ENCODE measurements at places on chromosomes 11 and 22.

GRCh38 chr11:19419808-19420207 lies 179.1 kb upstream of the E2F8 start:
- no peak for DNase-seq

DNA sequence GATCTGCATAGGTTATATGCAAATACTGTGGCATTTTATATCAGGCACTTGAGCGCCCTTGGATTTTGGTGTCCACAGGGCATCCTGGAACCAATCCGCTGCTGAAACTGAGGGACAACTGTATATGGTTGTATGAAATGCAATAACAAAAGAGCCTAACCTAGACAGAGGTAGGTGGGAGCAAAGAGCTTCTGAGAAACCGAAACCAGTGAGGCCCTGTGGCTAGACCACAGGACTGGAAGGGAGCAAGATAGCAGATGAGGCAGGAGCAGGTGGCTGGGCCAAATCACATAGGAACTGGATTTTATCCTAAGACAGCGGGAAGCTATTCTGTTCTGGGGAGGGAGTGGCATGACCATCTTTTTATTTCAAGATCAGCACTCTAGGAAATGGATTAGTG lies 30.1 kb downstream of the RCN1 start:
- no peak for DNase-seq

- DNase-seq, result no peak
These were observed 1.9 kb upstream of the LTBP3 start for GRCh38 chr11:65559951-65560537.

- no peak for DNase-seq
These were observed 48.0 kb downstream of the MCHR1 start for GRCh38 chr22:40727070-40727963.

GRCh38 chr11:36499315-36499714 lies 10.8 kb downstream of the TRAF6 start:
- DNase-seq, result no peak

GRCh38 chr11:126790550-126791081 lies 210.0 kb downstream of the KIRREL3 start:
- DNase-seq, result no peak

DNA sequence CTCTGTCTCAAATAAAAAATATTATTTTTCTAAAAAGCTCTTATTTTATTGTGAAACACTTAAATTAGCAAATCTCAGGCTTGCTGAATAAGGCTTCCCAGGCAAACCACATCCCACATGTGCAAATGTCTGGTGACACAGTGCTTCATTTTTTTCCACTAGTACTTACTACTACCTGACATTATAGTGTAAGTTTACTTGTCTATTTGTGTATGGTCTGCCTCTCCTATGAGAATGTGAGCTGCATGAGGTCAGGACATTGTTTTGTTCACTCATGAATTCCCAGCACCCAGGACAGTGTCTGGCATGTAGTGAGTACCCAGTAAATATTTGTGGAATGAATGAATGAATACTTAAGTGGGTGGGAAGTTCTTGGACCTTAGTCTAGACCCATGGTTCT lies 103.1 kb downstream of the PTPRJ start:
- no peak for DNase-seq

- DNase-seq, result no peak
These were observed 444 bp downstream of the CWF19L2 start for GRCh38 chr11:107457205-107457557.

DNA sequence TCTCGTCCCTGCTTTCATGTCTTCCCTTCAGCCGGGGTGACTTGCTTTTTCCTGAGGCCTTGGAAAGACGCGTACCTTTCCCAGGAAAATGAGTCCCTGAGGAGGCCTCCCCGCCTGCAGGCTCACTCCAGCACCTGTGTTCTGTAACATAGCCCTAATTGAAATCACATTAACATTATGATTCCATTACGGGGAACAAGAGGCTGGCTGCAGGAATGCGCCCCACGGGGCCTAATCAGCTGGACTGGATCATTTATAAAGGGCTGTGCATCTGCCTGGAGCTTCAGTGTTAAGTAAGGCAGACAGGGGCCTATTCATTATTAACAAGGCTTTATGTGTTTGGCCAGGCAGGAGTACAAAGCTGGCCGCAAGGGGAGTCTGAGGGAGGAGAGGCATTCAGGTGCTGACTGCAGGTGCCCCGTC lies 41.9 kb upstream of the TSPAN18 start:
- DNase-seq, result no peak

GRCh38 chr11:441418-442274 lies at the start of gene ANO9:
ANO9 (minus strand) TSS chr11:442011; CDS start chr11:441926, 85 bp downstream.
- peak; percentile 43 for DNase-seq

DNA sequence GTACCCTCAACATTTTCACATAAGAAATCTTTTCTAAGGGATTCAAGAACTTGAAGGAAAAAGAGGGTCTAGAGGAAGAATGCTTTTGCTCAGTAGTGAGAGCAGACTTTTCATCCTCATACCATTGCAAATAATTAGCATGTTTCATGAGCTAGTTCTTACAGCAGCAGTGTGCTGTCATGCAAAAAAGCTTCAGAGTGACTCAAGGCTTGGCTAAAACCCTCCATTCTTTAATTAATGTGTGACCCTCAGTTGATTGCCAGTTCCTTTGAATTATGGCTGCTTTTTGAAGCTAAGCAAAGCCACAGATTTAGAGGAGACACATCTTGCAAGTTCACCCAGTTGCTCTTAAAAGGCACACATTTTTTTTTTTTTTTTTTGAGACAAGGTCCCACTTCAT lies 36.6 kb upstream of the PCF11 start:
- DNase-seq, result no peak

DNA sequence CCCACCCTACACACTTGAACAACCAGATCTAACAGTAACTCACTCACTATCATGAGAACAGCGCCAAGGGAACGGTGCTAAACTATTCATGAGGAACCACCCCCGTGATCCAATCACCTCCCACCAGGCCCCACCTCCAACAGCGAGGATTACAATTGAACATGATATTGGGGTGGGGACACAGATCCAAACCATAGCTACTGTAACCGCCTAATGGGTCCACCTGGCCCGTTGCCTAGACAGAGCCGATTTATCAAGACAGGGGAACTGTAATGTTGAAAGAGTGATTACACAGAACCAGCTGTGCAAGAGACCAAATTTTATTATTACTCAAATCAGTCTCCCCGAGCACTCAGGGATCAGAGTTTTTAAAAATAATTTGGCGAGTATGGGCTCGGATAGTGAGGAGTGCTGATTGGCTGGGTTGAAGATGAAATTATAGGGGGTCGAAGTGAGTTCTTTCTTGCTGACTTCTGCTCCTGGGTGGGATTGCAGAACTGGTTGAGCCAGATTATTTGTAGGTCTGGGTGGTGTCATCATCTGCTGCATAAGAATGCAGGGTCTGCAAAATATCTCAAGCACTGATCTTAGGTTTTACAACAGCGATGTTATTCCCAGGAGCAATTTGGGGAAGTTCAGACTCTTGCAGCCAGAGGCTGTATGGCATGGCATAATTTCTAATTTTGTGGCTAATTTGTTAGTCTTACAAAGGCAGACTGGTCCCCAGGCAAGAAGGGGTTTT lies 17.9 kb upstream of the ZC3H12C start:
- peak; percentile 41 for DNase-seq

GRCh38 chr22:19321757-19322156 lies 30.2 kb upstream of the CLTCL1 start:
- DNase-seq, result no peak

GRCh38 chr11:43493431-43493830 lies 134.7 kb downstream of the TTC17 start:
- DNase-seq, result no peak

- peak; percentile 58 for DNase-seq
These were observed at the start of gene IL18 for GRCh38 chr11:112163875-112164685. IL18 (minus strand) TSS chr11:112164094; CDS start chr11:112155053, 9,041 bp downstream.

DNA sequence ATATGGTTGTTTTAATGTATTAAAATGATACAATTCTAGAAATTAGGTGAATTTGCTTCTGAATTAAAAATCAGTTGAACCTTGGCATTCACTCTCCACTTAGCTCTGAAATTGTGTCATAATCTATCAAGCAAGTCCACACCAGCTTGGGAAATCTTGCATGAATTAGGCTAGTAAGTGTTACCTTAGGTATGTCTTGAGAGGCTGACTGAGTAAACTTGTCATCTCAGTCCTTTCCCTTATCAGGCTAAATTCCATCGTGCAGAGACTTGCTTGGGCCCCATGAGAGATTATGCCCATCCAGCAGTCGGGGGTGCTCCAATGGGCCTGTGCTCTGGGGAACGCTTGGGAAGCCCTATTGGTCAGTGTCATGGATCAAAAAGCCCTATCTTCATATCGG lies 33.9 kb upstream of the ST14 start:
- no peak for DNase-seq

- no peak for DNase-seq
These were observed 1.7 kb downstream of the TKFC start for GRCh38 chr11:61334434-61335354.

DNA sequence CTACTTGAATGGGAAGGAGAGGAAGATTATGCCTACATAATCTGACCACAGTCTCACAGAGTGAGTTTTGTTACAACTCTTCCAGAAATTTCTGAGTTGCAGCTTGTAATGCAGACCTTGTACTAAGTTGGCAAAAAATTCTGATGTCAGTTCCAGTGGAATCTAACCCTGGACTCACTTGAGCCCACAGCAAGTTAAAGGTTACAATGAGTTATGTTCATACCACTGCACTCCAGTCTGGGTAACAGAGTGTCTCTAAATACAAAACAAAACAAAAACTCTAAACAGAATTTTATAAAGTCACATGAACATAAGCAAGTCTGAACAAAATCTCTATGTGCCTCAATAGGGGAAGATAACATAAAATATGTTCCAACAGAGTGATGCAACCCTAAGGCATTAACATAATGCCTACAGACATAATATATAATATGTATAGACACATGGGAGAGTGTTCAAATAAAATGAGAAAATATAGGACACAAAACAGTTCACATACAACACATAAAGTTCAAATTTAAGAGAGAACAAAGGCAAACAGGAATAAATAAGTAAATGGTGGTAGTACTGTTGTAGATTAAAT lies 1.1 kb downstream of the GLYAT start:
- DNase-seq, result no peak

GRCh38 chr11:44952082-44952481 lies 1.4 kb upstream of the TP53I11 start:
- no peak for DNase-seq

DNA sequence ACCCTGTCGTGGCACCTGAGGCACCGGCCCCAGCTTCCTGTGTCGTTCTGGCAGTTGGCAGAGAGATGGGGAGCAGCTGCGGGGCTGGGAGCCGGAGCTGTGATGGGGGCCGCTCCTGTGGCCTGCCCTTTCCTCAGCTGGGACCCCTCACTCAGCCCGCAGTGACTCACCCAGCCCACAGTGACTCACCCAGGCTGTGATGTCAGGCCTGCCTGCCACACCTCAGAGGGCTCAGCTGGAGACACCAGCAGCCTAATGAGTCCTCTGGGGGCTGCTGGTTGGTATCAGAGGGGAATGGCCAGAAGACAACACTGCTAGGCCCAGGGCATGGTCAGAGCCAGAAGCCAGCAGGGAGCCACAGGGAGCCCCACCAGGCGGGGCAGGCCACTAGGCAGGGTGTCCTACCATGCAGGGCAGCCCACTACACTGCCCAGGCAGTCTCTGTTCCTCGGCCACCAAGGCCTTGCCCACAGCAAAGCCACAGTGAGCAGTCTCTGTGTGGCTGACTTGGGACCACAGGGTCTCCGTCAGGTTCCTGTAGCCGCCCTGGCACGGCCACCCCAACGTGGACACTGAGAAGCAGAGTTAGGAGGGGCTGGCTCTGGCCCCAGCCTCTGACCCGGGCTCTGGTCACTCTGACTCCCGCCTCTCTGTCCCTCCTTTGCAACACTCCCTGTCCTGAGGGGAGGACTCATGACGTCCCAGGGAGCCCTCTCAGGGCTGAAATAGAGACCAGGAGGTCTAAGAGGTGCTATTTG lies 4.2 kb upstream of the FXYD2 start:
- DNase-seq, result peak; percentile 69

GRCh38 chr11:90326647-90327046 lies 103.8 kb upstream of the CHORDC1 start:
- no peak for DNase-seq

GRCh38 chr11:67354075-67355022 lies 1.0 kb upstream of the POLD4 start:
- DNase-seq, result peak; percentile 71

DNA sequence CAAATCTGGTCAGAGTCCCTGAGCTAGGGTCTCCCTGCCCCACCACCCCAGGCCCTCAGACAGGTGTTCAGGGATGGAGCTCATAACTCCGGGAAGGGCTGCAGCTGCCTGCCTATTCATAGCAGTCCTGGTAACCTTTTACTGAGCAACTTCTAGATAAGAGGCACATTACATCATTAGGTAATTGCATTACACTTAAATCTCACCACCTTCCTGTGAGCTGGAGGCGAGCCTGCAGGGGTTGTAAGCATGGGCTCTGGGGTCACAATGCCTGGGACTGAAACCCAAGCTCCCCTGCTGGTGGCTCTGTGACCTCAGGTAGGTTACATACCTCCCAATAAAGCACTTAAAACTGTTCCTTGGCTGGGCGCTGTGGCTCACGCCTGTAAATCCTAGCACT lies 22.5 kb downstream of the TP53I11 start:
- no peak for DNase-seq

DNA sequence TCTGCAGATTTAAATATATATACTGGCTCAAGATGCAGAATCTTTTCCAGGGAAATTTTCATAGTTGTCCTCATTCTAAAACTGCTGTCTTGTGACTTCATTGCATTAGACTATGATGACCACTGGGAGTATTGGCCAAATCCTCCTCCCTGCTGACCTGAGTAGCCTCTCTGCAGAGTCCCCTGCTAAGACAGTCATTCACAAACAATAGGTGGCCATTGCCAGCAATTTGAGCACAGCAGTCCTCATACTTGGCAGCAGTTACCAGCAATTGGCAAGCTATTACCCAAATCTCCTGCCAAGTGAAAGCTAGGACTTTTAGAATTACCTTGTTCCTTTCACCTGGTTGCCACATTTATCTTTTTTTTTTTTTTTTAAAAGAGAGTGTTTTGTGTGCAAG lies 325.8 kb downstream of the FAT3 start:
- no peak for DNase-seq

- no peak for DNase-seq
These were observed 189.3 kb upstream of the SEZ6L start for GRCh38 chr22:25979968-25980367.

Data from Right ventricle myocardium superior (tissue), 1 donor.